ENCODE measurements at places on chromosomes 11 and 22.
A peak's percentile ranks its signal among the peaks of the same experiment; 100 is the strongest.

GRCh38 chr11:64339754-64340408 lies at the start of gene CCDC88B:
Gene CCDC88B (plus strand): TSS chr11:64340204. CDS start chr11:64340267, 63 bp downstream.
- no peak for DNase-seq

GRCh38 chr11:128553662-128554362 lies 33.5 kb downstream of the ETS1 start:
- no peak for DNase-seq

- DNase-seq, result no peak
Observed at GRCh38 chr11:82462608-82463242, 270.9 kb downstream of the FAM181B start.

- no peak for DNase-seq
Observed at GRCh38 chr11:102449651-102450570, 2.7 kb downstream of the TMEM123 start.

DNA sequence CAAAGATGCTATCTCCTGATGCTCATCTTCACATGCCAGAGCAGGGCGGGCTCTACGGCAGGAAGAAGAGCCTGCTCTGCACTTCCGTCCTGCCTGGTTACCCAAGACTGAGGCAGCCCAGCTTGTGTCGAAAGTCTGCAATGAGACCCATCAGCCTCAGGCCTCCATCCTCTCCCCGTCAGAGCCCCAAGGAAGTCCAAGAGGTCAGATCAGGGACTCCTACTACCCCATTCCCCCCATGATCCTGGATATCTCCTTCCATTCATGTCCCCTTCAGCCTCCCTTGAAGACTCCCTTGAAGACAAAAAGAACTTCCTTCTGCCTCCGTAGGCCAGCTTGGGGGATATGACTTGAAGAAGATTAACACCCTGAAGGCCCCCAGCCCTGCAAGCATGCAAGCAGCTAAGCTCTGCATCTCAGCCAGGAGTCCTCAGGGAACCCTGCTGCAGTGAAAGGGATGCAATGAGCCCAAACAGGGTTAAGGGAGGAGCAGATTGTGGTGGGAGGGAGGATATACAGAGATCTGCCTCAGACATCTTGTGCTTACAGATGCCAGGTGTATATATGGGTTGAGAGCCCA lies 85.6 kb downstream of the TRIM29 start:
- no peak for DNase-seq

DNA sequence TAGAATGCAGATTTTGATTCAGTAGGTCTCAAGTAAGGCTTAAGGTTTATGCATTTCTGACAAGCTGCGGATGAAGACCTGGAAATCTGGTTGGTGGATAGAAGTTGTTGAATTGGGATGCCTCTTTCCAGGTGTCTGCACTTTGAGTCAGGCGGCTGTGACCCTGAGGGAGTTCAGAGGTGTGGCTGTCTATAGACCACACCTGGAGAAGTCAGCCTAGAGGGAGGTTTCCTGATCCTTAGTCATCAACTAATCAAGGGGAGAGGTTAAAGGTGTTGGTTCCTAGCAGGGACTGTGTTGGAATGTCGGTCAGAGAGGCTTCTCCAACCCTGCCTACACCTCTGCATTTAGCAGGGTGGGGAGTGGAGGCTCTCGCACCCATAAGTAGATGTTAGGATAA lies 8.0 kb downstream of the GLB1L2 start:
- no peak for DNase-seq

DNA sequence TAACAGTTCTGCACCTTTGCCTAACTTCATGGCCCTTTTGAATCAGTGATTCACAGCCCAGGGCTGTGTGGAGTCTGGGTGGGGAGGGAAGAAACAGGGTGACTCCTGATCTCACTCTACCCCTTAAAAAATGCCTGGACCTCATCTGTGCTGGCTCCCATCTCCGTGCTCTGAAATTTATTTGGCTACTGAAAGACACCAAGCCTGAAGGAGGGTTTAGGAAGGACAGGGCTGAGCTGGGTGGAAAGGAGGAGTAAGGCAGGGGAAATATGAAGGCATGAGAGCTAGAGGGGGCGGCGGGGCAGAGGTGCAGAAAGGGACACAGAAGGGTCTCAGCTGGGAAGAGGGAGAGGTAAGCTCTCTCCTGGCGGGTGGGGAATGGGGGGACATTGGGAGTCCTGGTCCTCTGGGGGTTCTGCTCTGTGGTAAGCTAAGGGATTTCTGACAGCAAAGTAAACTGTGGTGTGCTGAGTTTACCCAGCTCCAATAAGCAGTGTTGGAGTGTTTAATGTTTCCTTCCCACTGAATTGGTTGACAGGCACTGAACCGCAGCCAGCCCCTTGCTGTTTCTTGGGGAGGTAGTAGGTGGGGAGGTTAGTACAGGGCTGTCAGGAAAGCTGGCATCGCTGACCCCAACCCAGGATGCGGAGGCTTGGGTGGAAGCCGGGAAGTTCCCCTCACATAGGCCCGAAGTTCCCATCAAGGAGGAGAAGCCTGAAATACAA lies 71.1 kb downstream of the RPUSD4 start:
- peak; percentile 35 for DNase-seq

- no peak for DNase-seq
Observed at GRCh38 chr11:123316003-123316402, 114.1 kb upstream of the GRAMD1B start.

DNA sequence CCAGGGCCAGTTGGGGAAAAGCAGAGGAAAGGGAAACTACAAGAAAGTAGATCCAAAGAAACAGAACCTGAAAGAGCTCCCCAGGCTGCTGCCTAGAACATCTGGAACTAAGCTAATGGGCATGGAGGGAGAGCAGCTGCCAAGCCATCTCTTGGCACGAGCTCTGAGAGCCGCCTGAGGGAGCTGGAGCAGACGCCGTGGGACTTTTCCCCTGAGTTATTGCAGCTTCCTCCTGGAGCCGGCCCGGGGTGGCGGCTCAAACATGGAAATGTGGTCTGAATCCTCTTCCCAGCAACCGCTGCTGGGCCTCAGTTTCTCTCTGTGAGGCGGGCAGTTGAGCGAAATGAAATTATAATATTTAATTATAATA lies 41.8 kb downstream of the LIF start:
- DNase-seq, result no peak

DNA sequence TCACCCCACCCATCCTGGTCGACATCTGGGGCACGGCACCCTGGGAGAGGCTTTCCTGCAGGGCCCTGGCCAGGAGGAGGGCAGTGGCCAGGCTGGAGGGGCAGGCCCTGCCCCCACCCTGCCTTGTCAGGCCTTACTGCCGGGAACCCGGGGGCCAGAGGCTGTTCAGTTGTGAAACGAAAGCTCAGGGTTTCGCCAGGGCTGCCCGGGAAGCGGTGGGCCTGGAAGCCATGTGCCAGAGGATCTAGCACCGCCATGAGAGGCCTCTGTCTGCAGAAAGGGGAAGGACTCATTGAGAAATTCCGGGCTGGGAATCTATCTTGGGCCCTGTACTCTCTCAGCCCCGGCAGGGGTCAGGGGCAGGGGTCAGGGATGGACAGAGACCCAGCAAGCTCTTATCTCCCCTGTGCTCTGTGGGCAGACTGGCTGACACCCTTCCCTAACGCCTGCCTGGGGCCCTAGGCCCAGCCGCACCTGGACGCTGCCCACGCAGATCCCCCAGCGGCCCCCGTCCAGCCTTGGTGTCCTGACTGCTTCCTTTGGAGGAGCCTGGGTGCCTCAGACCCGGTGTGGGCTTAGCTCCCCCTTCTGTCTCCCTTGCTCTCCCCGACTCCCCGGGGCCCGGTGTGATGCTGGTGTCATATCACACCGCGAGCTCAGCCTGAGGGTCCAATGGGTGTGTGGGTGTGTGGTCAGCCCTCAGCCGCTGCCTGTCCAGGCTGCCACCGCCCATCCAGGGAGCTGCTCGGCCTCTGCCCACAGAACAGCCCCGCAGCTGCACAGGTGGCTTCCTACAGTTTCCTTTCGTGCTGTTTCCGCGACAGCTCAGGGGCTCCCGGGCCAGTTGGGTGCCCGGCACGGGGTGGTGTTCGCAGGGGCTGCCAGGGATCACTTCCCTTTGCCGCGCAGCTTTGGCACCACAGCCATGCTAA lies 6.5 kb downstream of the PIM3 start:
- no peak for DNase-seq

DNA sequence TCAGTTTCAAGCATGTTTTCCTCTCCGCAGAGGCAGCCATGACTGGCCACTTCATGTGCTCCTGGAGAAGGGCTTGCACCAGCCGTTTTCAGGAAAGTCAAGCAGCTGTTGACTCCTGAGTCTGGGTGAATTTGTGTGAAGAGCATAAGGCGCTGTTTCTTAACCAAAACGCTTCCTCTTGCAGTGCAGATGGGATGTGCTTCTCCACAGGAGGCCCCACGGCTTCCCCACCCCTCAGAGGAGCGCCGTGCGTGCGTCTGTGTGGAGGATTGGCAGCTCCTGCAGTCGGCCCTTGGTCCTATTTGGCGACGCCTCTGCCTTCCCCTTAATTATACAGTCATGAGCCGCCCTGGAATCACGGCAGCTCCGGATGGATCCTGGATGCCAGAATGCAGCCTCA lies 54.1 kb upstream of the B3GAT1 start:
- DNase-seq, result no peak

GRCh38 chr11:869399-870126 lies 26.9 kb downstream of the TSPAN4 start:
- DNase-seq, result no peak

DNA sequence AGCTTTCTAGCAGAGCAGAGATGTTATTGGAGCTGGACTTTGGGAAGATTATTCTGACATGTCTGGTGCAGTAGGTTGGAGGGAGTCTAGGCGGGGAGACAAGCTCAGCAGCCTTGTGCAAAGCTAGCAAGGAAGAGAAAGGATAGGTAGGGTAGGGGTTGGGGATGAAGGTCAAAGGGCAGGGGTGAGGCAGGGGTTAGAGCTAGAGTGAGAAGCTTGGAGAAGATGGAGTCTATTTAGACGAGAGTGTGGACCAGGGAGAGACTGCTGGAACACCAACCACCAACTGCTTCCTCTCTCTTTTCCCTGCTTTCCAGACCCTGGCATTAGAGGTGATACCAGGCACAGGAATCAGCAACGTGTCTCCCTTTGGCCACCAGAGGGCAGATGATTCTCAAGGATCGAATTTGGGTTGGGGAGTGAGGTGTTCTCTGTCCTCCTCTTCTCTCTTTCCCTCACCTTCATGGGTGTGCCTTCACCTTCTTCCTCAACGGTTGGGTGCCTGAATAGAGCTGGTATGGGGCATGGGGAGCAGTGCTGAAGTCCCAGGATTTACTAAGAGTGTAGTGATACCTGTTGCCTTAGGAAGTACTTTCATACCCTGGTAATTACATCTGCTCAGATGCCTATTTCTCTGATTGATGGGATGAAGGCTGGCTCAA lies 1.8 kb upstream of the MARK2 start:
- DNase-seq, result peak; percentile 88

All from NCI-H1092 (cell line).